Gastroesophageal sphincter (tissue), 4 donors: ENCODE measurements at places on chromosomes 7 and 10.
A peak's percentile ranks its signal among the peaks of the same experiment; 100 is the strongest.

DNA sequence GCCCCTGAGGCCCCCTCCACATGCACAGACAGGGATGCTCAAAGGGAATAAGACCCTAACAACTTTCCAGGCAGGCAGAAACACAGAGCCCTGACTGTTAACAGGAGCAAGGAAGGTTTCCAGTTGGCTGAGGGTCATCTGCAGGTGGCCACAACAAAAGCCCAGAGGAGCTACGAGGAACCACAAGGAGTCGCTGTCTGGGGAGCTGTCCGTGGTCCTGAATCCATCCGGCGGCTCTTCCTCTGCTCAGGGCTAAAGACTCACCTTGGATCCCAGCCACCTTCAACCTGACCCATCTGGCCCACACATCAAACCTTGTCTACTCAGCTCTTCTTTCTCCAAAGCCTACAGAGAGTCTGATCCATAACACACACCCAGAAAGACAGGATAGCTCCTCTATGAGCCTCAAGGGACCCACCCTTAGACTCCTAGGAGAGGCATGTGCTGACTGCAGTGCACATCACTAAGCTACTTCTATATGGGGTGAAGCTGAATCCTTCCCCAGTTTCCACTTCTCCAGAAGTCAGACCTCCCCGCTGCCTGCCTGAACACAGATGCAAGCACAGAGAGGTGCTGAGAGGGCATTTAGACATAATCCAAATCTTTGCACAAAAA, 104.0 kb downstream of the SLIT1 start:
- H3K27me3 ChIP-seq: peaks cover 74% of the 10 kb centered on the region
- no peak for ATAC-seq
- H3K36me3 ChIP-seq: no peaks in the 10 kb centered on the region
- H3K4me1 ChIP-seq: no peaks in the 10 kb centered on the region
- no peak overlapping the region for H3K27ac ChIP-seq
- H3K4me3 ChIP-seq: no peak overlapping the region

- no peaks in the 10 kb centered on the region for H3K27me3 ChIP-seq
- H3K27ac ChIP-seq: no peak overlapping the region
- no peak overlapping the region for H3K4me3 ChIP-seq
- peaks cover 40% of the 10 kb centered on the region for H3K4me1 ChIP-seq
Observed at GRCh38 chr7:2800931-2801688, 43.0 kb downstream of the GNA12 start.

- H3K27ac ChIP-seq: no peak overlapping the region
- H3K36me3 ChIP-seq: no peaks in the 10 kb centered on the region
- peaks cover 9% of the 10 kb centered on the region for H3K4me1 ChIP-seq
- H3K4me3 ChIP-seq: no peak overlapping the region
- no peak for ATAC-seq
Observed at GRCh38 chr7:152052771-152053170, 27.3 kb downstream of the GALNT11 start.

DNA sequence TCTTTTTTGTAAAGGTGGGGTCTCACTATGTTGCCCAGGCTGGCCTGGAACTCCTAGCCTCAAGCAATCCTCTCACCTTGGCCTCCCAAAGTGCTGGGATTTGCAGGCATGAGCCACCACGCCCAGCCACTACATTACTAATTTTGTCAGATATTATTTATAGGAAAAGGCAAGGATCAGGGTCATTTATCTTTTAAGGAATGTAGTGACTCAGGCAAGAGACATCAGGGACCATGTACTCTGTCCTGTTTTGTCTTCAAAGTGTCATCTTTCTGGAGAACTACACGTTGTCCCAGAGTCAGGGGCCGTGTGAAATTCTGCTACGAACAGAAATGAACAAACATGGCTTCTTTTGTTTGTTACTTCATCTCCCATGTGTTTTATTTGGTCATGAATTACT, 105.3 kb downstream of the NPTX2 start:
- H3K27ac ChIP-seq: no peak overlapping the region
- H3K36me3 ChIP-seq: no peaks in the 10 kb centered on the region
- peaks cover 12% of the 10 kb centered on the region for H3K27me3 ChIP-seq
- ATAC-seq: no peak

DNA sequence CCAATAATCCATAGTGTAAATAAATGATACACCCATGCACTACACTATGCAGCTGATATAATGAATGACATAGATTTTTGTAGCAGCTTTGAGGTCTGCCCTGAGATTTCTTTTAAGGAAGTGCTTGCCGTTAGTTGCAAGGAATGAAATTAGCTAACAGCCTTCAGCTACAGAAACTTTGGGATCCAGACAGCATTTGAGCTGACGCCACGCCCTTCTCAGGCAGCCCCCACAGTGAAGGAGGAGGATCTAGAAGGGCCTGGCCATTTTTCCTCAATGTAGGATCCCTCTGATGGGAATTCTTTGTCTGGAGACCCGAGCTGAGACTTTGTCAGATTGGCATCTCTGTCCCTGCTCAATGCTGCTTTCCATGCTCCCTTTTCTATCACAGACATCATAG, 6.1 kb upstream of the PDK4 start:
- peaks cover 14% of the 10 kb centered on the region for H3K4me1 ChIP-seq
- no peaks in the 10 kb centered on the region for H3K36me3 ChIP-seq
- H3K27ac ChIP-seq: peak overlapping the region; percentile 99

DNA sequence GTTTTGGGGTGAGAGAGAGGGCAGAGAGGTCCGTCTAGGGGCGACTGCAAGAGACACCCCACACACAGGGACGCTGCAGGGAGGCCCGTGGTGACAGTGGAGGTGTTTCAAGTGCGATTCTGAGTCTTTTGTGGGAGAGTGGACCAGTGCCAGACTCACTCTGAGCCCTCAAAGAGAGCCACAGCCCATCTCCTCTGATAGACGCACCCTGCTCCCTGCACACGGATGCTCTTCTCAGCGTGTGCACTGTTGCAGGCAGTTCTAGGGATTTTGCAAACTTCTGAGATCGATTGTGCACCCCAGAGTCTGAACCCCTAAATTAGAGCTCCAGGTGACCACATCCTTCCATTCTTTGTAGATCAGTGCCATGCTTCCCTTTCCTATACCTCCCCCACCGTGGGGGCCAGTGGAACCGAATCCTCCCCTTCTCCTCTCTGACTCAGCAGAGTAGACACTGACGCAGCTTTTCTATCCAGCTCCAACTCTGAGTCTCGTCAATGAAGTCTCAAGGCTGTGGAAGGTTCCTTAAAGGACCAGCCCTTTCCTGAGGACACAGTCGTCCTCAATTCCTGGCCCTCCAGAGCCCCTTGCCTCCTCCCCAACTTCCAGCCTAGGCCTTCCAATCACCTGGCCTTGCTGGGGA, 83.8 kb downstream of the TMEM130 start:
- no peak for ATAC-seq
- no peak overlapping the region for H3K27ac ChIP-seq
- no peaks in the 10 kb centered on the region for H3K36me3 ChIP-seq
- H3K27me3 ChIP-seq: peaks cover 18% of the 10 kb centered on the region
- H3K4me3 ChIP-seq: no peak overlapping the region
- H3K4me1 ChIP-seq: no peaks in the 10 kb centered on the region

GRCh38 chr7:77447616-77448015, 31.5 kb upstream of the GSAP start:
- no peak overlapping the region for H3K4me3 ChIP-seq
- no peaks in the 10 kb centered on the region for H3K27me3 ChIP-seq
- H3K4me1 ChIP-seq: no peaks in the 10 kb centered on the region
- no peak for ATAC-seq

DNA sequence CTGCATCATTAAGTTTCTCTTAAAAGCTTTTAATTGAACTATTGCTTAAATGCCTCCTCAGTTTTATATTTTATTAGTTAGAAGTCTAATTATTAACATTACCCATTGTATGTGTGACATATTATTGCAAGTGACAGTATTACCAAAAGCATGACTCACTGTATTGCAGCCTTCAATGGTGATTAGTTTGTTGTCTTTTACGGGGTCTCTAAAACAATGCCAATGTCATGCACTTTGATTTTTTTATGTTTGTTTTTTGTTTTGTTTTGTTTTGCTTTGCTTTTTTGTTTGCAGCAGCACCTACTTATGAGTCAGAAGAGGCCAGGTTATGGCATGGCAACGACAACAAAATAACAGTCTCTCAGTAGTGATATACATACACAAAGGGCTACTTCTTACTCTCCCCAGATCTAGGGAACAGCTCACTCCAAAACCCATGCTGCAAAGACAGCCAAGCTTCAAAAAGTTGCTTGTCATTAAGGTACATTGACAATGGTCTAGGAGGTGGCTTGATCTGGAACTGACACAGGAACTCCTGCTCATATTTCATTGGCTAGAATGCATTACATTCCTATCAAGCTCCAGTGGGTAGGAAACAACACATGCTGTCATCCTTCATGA, 293.7 kb upstream of the POM121L12 start:
- no peak for ATAC-seq
- no peak overlapping the region for H3K27ac ChIP-seq
- no peaks in the 10 kb centered on the region for H3K36me3 ChIP-seq
- no peak overlapping the region for H3K4me3 ChIP-seq
